ENCODE measurements at places on chromosomes 5 and 9.

DNA sequence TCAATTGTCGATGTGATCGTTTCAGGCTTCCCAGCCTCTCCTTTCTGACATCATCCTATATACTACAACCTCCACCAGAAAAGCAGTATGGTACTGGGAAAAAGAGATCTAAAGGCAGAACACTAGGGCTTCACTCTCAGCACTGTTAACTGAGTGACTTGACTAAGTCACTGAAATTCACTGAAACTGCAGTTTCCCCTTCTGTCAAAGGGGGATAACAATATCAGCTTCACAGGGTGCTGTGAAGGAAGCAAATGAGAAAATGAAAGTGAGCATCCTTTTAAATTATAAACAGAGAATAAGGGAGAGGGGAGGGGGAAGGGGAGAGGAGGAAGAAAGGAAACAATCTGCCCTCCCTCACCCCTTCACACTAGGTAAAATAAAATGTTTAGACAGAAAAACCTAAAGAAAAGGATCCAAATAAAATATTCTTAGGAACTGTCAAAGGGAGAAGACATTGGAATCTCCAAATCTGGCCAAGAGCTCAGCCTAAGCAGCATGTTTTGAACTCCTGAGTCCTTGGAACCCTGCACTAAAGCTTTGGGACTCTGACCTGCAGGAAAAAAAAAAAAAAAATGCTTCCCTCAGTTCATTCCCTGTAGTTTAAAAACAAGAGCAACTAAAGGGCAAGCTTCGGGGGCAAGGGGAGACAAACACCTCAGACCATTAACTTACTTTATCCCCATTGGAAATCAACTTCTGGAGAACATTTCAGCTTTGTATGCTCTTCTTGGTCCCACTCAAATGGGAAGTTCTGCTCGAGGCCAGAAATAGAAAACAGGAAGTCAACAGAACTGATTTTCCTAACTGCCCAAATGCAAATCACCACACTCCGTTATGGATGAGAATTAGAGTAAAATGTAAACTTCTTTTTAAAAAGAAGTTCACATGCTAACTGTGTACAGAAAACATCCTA, 178.3 kb downstream of the DEPDC1B start:
- no peak for DNase-seq

- no peak for DNase-seq
Observed at GRCh38 chr5:1771149-1772065, 28.2 kb downstream of the MRPL36 start.

DNA sequence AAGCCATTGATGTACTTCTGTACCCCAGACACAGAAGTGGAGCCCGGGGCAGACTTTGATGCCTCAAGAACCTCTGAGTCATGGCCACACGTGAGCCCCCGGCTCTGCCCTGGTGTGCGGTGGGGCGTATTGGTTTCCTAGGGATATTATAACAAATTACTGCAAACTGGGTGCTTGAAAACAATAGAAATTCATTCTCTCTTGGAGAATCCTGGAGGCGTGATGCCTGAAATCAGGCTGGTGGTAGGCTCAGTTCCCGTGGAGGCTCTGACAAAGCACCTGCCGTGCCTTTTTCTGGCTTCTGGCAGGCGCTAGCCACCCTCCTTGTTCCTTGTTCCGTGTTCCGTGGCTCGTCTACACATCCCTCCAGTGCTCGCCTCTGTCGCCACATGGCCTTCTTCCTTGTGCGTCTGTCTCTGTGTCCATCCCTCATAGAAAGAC, 24.2 kb downstream of the NEK6 start:
- no peak for DNase-seq

DNA sequence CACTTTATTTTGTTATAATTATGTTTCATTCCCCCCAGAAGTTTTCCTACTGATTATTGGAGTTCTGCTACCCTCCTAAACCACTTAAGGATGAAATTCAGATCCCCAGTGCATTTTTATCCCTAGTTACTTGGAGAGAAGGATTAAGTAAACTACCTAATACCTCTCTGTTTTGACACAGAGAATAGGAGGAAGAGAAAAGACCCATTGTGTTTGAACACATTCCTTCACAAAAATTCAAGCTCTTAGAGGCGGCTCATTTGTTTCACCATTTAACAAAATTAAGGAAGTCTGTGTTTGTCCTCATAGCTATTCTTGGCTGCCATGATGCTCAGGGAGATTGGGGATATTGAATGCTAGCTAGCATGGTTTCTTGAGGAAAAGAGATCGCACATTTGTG, 492.6 kb downstream of the EBF1 start:
- no peak for DNase-seq

DNA sequence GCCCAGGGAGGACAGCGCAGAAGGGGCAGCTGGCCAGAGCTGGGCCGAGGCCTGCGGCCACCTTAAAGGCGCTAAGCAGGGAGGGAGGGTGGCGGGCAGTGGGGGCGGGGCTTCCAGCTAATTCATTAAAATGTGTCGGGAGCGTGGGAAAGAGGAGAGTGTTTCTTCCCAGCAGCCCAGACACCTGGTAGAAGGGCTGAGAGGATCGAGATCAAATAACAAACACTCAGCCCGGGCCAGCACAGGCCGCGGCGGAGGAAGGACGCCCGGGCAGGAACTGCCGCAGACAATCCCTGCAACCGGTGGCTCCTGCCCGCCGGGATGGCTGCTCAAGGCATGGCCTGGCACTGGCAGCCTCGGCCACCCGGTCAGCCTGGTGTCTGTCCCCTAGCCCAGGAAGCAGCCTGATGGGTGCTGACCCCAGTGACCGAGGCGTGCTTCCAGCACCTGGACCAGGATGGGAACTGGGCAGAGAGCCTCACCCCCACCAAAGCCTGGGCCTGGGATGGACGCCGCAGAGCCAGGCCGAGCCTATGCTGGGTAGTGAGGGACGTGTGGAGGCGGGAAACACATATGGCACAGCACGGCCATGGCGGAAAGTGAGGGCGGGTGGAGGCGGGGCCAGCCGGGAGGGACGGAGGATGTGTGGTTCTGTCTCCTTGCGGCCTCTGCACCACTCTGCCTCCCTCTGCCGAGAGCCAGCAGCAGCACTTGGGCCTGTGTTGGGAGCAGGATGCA, 3.2 kb upstream of the NRARP start:
- no peak for DNase-seq

GRCh38 chr5:158050421-158050820, 191.5 kb upstream of the CLINT1 start:
- DNase-seq, result no peak

- no peak for DNase-seq
Observed at GRCh38 chr9:79731171-79731890, 159.6 kb downstream of the TLE4 start.

Data from activated T-cell treated with anti-CD3 and anti-CD28 coated beads for 4 hours (primary cell).